ENCODE measurements at places on chromosomes 2 and 18. TPM values are rescaled to one million over a fixed set of nuclear protein-coding genes. Genes with fewer than 3 reads are reported as not detected.

Gene NT5DC4
- not detected for total RNA-seq

Gene NGEF
- total RNA-seq: under 0.01 TPM

Gene KIF5C
- 0.17 TPM for total RNA-seq

Gene POLR1A
- total RNA-seq: 9.2 TPM

Gene GPAT2
- total RNA-seq: 3.9 TPM

Gene ILKAP
- 24.9 TPM for total RNA-seq

Gene STARD7
- total RNA-seq: 121 TPM

Gene CRYGD
- total RNA-seq: not detected

Gene TTC21B
- total RNA-seq: 28.6 TPM

Gene FAM228A
- total RNA-seq: 0.99 TPM

Gene MC2R
- not detected for total RNA-seq

Gene IMMT
- total RNA-seq: 37.5 TPM

Gene NEDD4L
- total RNA-seq: 8.5 TPM

Gene HTRA2
- 45.7 TPM for total RNA-seq

Gene GRP
- not detected for total RNA-seq

Gene RPIA
- total RNA-seq: 6.4 TPM

Gene SKOR2
- not detected for total RNA-seq

Gene CHST9
- total RNA-seq: not detected

Gene ST6GAL2
- total RNA-seq: not detected

Gene PLB1
- total RNA-seq: 1.8 TPM

Gene BCS1L
- 38.3 TPM for total RNA-seq

Gene MROH2A
- total RNA-seq: not detected

Gene SIX2
- not detected for total RNA-seq

Gene SCN3A
- 0.33 TPM for total RNA-seq

Gene FLACC1
- total RNA-seq: 1.3 TPM

Gene SNED1
- 39.5 TPM for total RNA-seq

Gene IL1RL1
- total RNA-seq: 0.50 TPM

Gene DTNA
- total RNA-seq: 28.2 TPM

Gene CASP8
- 31.5 TPM for total RNA-seq

Gene MRO
- under 0.01 TPM for total RNA-seq

Gene ALKAL2
- 0.17 TPM for total RNA-seq

Gene ZNF396
- total RNA-seq: 5.0 TPM

Gene ALPG
- total RNA-seq: not detected

Gene ARHGEF4
- 0.83 TPM for total RNA-seq

Gene HK2
- 19.3 TPM for total RNA-seq

Gene PTH2R
- total RNA-seq: not detected

Gene COL5A2
- total RNA-seq: 253 TPM

Gene DNAJB2
- total RNA-seq: 55.2 TPM

Gene CCDC178
- under 0.01 TPM for total RNA-seq

Gene ARHGAP25
- 5.8 TPM for total RNA-seq

Gene PKDCC
- total RNA-seq: 63.9 TPM

Gene GYPC
- total RNA-seq: 135 TPM

Gene VIL1
- total RNA-seq: not detected

Gene CELF4
- not detected for total RNA-seq

Gene POTEJ
- total RNA-seq: not detected

Gene TMEM237
- 23.8 TPM for total RNA-seq

Gene XDH
- under 0.01 TPM for total RNA-seq

Gene ADD2
- total RNA-seq: 2.5 TPM

Gene HOXD8
- total RNA-seq: not detected

Gene CD8B2
- not detected for total RNA-seq

Gene GULP1
- 71.7 TPM for total RNA-seq

Gene RIT2
- not detected for total RNA-seq

All from fibroblast of lung (primary cell).